ENCODE measurements at places on chromosomes 5 and 9. TPM values are rescaled to one million over a fixed set of nuclear protein-coding genes. Genes with fewer than 3 reads are reported as not detected.

DNA sequence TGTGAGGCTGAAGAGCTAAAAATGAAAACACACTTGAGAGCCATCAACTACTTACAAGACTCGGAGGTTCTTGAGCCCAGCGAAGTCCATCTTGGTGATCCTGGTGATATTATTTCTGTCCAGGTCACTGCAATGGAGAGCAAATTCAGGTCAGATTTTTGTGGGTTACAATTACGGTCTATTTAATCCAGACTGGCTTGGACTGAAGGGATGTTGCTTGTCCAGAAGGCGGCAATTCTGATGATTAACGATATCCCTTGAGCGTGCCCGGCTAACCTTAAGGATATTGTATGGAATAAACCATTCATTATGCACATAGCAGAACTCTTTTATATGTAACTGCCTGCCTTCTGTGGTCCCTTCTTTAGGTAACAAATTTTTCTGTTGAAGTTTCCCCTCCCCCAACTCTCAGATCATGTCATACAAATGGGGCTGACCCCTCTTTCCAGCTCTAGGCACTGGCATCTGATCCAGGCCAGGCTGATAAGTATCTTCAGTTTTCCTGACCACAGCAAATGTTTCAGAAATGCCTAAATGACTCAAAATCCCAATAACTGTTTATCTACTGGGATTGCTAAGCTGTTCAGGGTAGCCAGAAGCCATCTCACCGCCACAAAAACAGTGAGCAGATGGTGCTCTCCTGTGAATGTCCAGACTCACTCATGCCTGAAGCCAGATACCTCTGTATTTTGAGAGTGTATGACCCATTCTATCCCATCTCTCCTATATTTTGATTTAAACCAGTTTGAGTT, 49.4 kb downstream of the SLIT3 start:
- no peak for DNase-seq

GFRA3 gene
- not detected for total RNA-seq

- DNase-seq = no peak
These were observed 205.1 kb downstream of the NTRK2 start for GRCh38 chr9:84874596-84874995.

DNA sequence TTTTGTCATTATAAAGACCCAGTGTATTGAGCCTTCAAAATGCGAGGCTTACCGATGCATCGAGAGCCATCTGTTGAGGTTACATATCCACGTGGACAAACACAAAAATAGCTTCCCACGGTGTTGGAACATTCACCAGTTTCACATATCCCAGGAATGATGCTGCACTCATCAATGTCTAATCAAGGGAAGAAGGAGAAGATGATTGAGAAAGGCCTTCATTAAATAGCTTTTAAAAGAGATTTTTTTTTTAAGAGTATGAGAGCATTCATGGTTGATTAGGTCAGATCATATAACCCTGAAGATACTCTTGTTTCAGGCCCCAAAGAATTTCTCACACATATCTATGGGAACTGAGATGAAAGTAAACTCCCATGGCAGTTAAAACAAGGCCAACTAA, 129.4 kb downstream of the FBN2 start:
- no peak for DNase-seq

DNA sequence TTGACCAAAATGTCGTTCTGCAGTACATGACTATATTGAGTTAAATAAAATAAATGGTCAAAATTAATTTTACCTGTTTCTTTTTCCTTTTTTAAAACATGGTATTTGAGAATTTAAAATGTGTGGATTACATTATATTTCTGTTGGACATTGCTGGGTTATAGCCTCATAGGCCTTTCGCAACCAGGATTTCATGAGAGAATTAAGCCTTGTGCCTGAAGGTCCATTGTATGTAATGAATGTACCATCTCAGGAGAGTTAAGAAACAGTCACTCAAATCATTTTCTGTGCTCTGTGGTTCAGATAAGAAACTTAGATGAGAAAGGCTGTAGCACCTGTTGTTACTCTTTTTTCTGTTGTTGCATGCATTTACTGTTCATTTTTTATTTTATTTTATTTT, 103.5 kb downstream of the ANGPTL2 start:
- no peak for DNase-seq
